Neural crest cell (in vitro differentiated cells): ENCODE measurements at places on chromosomes 12 and 14. TPM values are rescaled to one million over a fixed set of nuclear protein-coding genes. Genes with fewer than 3 reads are reported as not detected.

DNA sequence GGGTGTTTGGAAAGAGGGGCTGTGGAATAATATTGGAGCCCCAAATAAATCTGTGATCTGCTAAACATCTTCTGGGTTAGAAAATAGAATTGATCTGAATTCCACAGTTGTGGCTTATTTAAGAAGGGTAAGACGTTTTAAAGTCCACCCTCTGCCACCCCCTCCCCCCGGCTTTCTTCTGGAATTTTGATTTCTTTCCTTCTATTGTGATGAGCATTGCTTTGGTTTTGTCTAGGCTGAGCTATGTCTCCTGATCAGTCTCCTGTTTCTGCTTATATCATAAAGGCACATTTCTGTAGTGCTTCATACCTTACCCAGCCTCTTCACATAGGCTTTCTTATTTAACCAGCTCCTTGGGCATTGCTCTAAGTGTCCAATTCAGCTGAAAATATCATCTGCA is 77.3 kb upstream of the SLC38A2 start:
- DNase-seq = no peak

GRCh38 chr14:63677891-63678379 is 36.3 kb upstream of the WDR89 start:
- no peak for DNase-seq

- DNase-seq = no peak
Measured at GRCh38 chr14:97106166-97106565, 309.0 kb downstream of the VRK1 start.

DNA sequence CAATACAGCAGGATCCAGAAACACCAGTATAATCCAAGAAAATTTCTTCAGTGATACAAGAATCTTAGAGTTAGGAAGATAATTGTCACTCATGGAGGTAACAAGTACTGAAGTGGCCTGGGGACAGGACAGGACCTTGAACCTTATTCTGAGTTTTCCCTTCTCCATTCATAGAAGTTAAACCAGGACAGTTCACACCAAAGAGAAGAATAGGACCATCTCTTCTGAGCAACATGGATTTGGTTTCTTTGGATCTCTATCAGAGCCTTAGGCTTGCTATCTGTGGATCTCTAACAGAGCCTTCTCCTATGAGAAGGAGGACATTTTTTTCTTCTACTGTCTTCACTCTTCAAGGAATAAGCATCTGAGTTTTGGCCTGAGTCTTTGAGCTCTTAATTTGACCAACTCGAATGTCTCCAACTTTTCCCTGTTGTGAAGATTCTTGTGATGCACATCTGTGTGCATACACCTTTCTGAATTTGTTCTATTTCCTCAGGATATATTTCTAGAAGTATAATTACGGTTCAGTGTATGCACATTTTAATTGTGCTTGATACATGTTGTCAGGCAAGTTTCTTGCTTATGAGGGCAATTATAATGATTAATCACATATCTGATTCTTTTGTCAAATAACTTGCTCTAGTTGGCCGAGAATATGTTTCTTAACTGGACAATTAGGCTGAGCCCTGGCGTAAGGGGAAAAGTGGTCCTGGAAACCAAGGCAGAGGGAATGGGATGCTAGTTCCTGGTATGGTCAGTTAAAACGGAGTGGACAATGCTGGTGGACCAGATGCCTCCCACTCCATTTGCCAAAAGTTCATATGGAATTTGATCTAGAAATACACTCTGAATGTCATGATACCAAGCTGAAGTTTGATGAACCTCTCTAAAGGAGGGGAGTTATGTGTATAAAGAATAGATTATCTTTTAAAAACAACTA is 6.6 kb downstream of the KRT6A start:
- DNase-seq = no peak

The RNFT2 gene
- total RNA-seq = 79.9 and 82.1 TPM in 2 replicates

The CABP1 gene
- 1.1 and 1.2 TPM in 2 replicates for total RNA-seq

- no peak for DNase-seq
Measured at GRCh38 chr14:24982472-24983155, 67.3 kb downstream of the STXBP6 start.

GRCh38 chr14:68510201-68511128 is 282.4 kb downstream of the ZFP36L1 start:
- no peak for DNase-seq

- DNase-seq = no peak
Measured at GRCh38 chr14:62087191-62087590, 325.0 kb downstream of the SNAPC1 start.

GRCh38 chr12:128008341-128008740 is 258.6 kb upstream of the TMEM132C start:
- no peak for DNase-seq

The RNASE12 gene
- not detected in 2 replicates for total RNA-seq

DNA sequence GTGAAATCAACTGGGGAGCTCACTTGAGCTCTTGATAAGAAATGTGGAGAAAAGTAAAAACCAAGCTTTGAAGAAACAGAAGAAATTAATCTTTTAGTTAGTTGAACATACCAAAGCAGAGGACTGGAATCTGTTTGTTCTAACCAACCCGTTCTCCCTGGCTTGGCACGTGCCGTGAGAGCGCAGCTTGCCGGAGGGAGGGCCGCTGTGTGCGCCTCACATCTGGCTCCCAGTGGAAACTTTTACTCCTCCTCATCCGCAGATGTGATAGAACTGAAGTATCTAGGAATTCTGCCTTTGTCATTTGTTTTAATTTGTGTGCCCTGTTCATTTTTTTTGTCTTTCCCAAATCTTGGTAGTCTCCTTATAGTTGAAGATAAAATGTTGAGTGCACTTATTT is 64.9 kb downstream of the DDX51 start:
- DNase-seq = no peak

DNA sequence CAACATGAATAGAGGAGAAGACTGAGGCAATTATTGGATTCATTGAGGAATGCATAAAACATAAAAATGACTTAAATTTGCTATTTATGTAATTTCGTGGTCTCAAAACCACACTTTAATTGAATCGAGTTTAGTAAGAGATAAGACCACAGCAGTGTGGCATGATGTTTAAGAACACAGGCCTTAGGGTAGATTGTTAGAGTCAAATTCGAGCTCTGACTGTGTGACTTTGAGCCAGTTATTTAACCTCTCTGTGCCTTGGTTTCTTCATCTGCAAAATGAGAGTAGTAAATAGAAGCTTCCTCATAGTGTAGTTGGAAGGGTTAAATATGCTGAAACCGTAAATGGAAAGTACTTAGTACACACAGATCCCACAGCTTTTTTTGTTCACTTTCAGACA is 9.3 kb upstream of the SSTR1 start:
- no peak for DNase-seq

The TAS2R9 gene
- total RNA-seq = 0.39 TPM in 1 of 2 replicates, not detected in the other

- DNase-seq = no peak
Measured at GRCh38 chr12:26711569-26711968, 121.4 kb downstream of the ITPR2 start.

The MAP1LC3B2 gene
- total RNA-seq = 0.82 TPM in 1 of 2 replicates, not detected in the other

DNA sequence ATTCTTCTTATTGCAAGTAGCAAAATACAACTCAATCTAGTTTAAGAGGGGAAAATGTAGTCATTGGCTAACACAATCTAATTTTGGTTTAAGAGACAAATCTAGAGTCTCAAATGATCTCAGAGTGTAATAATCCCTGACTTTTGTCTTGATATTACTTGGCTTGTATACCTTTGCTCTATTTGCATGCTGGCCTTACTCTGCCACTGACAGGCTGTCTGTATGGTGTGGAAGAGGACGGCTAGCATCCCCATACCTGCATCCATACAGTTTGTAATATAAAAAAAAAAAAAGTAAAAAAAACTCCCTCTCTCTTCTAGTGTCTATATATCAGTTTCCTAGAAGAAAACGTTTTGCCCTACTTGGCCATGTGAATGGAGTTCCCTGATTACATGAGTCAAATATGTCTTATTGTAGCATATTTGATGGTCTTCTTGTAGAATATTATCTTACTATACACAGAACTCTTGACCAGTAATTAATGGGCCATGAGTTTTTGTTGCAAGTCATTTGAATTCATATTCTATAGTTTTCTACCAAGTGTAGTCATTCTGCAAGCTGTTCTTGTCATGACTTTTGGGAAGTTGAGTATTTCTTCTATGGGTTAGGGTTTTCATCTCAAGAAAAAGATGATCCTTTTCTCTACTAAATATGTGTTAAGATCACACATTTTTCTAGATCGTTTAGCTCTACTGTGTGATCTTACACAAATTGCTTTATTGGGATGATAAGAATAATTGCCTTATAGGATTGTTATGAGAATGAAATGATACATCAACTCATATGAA is 8.2 kb downstream of the HIF1A start:
- DNase-seq = no peak

The EMP1 gene
- total RNA-seq = 0.30 and 0.68 TPM in 2 replicates

The HRK gene
- total RNA-seq = 1.7 and 2.2 TPM in 2 replicates

GRCh38 chr14:51774209-51774608 is 86.2 kb upstream of the GNG2 start:
- no peak for DNase-seq
